ENCODE measurements at places on chromosomes 7 and 10. TPM values are rescaled to one million over a fixed set of nuclear protein-coding genes. Genes with fewer than 3 reads are reported as not detected.

Gene CACNB2
- 7.3 TPM for polyA plus RNA-seq

Gene PARP12
- polyA plus RNA-seq = 6.8 TPM

Gene DENND2A
- 52.7 TPM for polyA plus RNA-seq

Gene ZNF488
- polyA plus RNA-seq = 3.6 TPM

Gene SLC26A4
- 1.3 TPM for polyA plus RNA-seq

Gene IDI2
- polyA plus RNA-seq = not detected

DNA sequence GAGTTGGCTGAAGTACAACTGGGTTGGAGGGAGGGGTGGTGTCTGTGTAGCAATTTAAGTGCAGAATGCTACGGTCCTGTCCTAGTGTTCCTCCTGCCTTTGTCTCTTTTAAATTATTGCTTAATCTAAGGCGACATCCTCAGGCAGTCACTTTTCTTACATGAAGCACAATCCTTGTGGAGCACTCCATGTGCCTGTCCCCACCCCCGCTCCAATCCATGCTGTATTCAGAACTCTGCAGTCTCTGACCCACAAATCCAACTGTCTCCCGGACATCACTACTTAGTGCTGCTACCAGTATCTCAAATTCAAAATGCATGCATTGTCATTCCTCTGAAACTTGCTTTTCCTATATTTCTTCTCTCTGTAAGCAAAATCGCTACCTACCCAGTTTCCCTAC lies 91.4 kb upstream of the FAM133B start:
- DNase-seq = no peak

DNA sequence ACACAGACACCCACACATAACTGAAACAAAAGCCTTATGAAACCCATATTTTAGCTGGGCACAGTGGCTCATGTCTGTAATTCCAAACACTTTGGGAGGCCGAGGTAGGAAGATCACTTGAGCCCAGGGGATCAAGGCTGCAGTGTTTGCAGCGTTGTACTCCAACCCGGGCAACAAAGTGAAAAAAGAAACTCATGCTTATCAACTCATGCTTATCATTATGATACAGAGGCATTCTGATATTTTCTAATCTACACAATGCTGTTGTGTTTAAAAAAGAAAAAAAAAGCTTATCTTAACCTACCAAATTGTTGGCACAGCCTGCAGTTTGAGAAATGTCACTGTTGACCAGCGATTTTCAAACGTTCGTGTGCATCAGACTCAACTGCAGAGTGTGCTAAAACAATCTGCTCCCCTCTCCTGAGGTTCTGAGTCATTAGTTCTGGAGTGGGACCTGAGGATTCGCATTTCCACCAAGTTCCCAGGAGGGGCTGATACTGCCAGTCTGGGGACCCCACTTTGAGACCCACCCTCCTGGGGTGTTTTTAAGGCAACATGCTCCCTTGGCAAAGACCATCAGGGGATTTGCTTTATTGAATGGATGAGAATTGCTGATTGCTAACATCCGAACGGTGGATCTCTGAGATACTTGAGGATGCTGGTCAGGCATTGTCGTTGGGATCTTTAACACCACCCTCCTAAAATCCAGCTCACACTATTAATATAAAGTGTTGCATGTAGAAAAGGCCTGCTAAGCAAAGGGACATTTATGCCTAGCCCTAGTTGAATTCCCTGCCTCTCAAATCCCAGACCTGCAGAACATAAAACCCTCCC lies 16.2 kb downstream of the CHST3 start:
- no peak for DNase-seq

DNA sequence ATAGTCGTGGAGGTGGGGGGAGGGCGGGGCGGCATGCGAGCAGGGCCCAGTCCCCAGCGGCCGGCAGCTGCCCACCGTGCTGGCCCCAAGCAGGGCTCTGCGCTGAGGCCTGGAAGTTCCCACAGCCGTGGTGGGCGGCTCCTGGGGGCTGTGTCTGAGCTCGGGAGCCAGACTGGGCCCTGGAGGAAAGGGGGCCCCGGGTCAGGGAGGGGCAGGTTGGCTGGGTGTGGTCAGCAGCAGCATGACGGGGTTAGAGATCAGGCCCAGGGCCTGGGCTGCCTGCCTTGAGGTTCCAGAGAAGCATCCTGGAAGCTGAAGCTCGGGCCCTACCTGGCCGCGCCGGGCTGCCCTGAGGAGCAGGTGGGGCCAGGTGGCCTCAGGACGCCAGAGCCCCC lies 22.1 kb downstream of the GET4 start:
- no peak for DNase-seq

- no peak for DNase-seq
Observed at GRCh38 chr10:85673270-85673669, 693.3 kb downstream of the GRID1 start.

DNA sequence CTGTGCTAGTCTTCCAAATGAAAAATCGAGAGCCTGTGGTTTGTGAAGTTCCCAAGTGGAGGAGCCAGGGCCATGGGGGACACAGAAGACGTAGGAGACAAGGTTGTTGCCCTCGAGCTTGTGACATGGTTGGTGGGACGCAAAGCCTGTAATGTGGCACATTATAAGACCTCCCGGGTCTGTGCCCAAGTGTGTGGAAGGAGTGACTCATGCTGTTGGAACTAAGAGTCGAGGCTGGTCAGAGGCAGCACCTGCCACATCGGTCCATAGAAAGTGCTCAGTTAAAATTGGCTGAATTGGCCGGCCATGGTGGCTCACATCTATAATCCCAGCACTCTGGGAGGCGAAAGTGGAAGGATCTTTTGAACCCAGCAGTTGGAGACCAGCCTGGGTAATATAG lies 27.0 kb upstream of the PODXL start:
- no peak for DNase-seq

- DNase-seq = peak; percentile 89
Observed at GRCh38 chr10:104895541-104895940, 254.5 kb downstream of the SORCS3 start.

DNA sequence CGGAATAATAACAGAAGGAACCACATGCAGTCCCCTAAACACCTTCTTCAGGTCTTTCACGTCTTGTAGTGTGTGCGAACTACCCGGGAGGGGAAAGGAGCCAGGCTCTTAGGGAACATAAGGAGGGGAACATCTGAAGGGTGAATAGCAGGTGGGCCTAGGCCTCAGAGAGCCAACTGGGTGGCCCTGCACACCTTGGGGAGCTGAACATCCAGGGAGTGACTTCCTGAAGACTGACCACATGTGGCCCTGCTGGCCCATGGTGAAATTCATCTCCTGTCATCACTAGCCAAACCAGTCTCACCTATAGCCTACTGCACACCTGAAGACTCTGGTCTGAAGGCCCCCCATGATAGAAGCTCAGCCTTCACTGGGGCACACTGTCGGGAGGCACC lies 5.6 kb downstream of the CALML3 start:
- no peak for DNase-seq

- no peak for DNase-seq
Observed at GRCh38 chr7:24769014-24769830, 12.0 kb upstream of the GSDME start.

GRCh38 chr10:125455431-125455830 lies 227.5 kb downstream of the TEX36 start:
- no peak for DNase-seq

Data from muscle of arm (tissue), 14 donors.